ENCODE measurements at places on chromosomes 7 and 10. TPM values are rescaled to one million over a fixed set of nuclear protein-coding genes. Genes with fewer than 3 reads are reported as not detected.
A peak's percentile ranks its signal among the peaks of the same experiment; 100 is the strongest.

The SORCS1 gene
- total RNA-seq, result 2.9 TPM

The TMEM120A gene
- total RNA-seq, result 52.0 TPM

The C10orf143 gene
- 6.6 TPM for total RNA-seq

The GPR26 gene
- not detected for total RNA-seq

The PRSS37 gene
- total RNA-seq, result not detected

The ASB4 gene
- total RNA-seq, result 0.29 TPM

The ASB10 gene
- total RNA-seq, result not detected

The HYCC1 gene
- 43.8 TPM for total RNA-seq

The ERVW-1 gene
- not detected for total RNA-seq

The SAMD8 gene
- total RNA-seq, result 41.3 TPM

The ATE1 gene
- total RNA-seq, result 25.0 TPM

The NAPEPLD gene
- total RNA-seq, result 12.1 TPM

The NCAPG2 gene
- total RNA-seq, result 9.8 TPM

GRCh38 chr7:130276796-130277762 lies 10.4 kb downstream of the CPA2 start:
- DNase-seq, result no peak

DNA sequence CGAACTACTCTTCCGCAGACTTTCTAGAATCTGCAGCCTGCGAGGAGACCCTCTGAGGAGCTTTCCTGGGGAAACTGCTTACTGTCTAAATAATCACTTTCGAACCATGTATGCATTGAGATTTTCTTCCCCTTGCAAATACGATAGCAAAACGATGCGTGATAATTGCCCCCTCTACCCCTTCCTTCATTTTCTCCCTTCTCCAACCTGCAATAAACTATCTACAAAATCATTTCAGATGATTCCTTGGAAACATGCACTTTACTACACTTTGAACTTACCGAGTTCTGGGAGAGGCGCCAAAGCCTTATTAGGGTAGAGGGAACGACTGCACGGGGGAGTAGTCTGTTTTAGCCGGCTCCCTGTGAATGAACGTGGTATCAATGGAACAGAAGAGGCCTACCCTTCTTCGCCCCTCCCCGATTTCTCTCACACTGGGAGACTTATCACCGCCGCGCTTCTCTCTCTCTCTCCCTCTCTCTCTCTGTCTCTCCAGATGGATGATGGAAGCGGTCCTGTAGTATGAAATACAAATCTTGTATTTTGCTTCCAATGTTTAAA lies at the start of gene FGFBP3:
TSS of gene FGFBP3 (minus strand) at position 370 of the 561 bp plus-strand sequence. CDS start 517 bp downstream, outside the sequence.
- no peak for DNase-seq

GRCh38 chr7:82624337-82624736 lies 180.8 kb upstream of the CACNA2D1 start:
- no peak for DNase-seq

DNA sequence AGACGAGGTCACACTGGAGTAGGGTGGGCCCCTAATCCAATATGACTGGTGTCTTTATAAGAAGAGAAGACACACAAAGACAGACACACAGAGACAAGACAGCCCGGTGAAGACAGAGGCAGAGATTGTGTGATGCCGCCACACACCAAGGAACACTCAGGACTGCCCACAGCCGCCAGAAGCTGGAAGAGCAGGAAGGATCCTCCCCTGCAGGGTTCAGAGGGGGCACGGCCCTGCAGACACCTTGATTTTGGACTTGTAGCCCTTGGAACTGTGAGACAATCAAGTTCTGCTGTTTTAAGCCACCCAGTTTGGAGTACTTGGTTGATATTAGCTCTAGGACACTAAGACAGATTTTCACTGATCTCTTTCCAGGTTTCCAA lies 72.1 kb upstream of the NANOS1 start:
- DNase-seq, result no peak

GRCh38 chr10:23253780-23254179 lies 61.7 kb downstream of the PTF1A start:
- DNase-seq, result no peak

GRCh38 chr7:89666136-89666835 lies 488.0 kb upstream of the STEAP1 start:
- DNase-seq, result no peak

GRCh38 chr7:38306171-38306570 lies 32.7 kb upstream of the TARP start:
- DNase-seq, result no peak

DNA sequence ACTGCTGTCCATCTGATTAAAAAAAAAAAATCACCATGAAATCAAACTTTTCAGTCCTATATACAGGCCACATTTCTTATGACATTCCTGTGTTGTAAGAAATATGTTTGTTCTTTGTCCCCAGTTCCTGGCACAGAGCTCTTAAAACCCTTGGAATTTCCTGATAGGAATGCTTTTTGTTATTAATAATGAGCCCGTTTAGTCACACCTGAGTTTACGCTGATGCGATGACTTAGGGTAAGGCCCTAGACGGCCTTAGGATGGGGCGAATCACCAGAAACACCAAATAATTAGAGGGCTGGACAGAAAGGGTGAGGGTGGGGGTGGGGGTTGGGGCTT lies 17.5 kb downstream of the TSPAN15 start:
- DNase-seq, result no peak

- DNase-seq, result no peak
Measured at GRCh38 chr10:32939296-32940111, 18.5 kb downstream of the ITGB1 start.

- no peak for DNase-seq
Measured at GRCh38 chr7:155412416-155413253, 45.3 kb upstream of the EN2 start.

DNA sequence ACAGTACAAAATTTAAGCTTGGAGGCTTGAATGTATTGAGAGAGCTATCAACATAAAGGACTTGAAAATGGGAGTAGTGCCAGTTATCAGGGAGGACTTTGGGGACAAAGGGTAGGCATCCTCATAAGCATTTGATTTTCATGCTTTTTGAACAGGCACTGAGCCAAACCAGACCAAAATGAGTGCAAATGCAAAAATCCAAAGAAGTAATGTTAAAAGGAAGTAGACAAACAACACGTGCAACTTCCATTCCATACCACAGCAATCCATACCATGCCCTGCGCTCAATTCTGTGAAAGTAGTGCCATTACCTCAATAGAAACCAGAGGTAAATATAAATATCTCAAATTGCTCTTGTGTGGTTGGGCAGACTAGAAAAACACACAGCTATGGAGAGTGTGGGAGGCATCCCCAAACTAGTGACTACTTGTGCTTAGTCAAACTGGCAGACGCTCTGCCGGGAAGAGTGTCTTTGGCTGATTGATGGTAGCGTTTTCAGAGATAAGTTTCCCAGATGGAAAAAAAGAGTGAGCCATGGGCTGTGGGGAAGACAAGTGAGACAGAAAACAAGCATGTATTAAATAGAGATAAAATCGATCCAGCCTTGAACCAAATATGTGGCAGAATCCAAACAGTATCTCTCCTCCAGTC lies 161.5 kb downstream of the CREB5 start:
- DNase-seq, result no peak

DNA sequence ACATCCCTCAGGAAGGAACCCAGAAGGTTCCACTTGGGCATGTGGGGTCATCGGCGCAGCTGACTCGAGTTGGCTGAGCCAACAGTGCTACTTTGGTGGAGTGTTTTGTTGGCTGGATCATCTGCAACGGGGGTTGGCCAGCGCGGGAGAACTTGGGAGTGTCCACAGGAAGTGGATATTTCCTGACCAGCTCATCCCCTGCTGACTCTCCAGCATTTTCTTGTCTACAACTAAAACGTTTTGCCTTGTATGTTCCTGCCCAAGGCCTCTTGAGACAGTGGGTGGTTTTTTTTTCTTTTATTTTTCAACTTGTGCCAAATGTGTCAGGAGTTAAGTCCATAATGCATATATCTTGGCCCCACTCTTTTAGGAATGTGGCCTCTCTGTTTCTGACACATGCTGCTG lies 208.6 kb downstream of the ZNF365 start:
- peak; percentile 37 for DNase-seq

DNA sequence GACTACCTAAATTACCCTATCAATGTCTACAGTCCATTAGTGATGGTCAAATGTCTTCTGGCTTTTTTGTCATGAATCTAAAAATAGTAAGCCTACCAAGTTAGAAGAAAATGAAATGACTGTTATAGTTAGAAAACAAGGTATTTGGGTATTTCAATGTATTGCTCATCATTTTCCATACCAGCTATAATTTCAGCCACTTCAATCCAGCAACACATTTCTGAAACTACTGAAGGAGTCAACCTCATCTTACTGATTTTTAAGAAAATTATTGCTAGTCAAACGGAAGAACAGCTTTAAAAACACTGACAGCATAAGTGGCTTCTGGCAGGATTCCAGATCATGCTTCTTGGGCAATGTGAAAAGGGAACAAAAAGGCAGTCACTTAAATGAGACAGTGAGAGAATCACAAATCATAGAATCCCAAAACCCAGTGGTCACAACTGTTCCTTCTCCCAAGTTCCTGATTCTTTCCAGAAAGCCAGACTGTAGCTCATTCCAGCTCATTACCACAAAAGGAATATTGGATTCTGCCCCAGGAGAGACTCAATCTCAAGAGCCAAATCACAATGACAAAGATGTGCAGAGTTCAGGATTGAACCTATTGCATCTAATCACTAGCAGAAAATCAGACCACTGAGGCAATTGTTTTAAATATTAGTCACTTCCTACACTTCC lies 61.2 kb upstream of the LRRN3 start:
- DNase-seq, result no peak

DNA sequence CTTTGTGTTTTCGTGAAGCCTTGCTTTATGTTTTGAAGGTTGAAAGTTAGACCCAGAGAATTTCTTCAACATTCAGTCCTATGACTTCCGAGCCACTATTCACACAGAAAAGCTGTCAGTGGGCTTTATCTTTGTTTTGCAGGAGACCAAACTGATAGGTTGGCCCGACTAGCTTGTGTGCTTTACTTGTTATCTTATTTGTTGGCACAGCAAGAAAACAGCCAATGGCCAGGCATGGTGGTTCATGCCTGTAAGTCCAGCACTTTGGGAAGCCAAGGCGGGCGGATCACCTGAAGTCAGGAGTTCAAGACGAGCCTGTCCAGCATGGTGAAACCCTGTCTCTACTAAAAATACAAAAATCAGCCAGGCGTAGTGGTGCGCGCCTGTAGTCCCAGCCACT lies 16.0 kb upstream of the GDI2 start:
- no peak for DNase-seq

DNA sequence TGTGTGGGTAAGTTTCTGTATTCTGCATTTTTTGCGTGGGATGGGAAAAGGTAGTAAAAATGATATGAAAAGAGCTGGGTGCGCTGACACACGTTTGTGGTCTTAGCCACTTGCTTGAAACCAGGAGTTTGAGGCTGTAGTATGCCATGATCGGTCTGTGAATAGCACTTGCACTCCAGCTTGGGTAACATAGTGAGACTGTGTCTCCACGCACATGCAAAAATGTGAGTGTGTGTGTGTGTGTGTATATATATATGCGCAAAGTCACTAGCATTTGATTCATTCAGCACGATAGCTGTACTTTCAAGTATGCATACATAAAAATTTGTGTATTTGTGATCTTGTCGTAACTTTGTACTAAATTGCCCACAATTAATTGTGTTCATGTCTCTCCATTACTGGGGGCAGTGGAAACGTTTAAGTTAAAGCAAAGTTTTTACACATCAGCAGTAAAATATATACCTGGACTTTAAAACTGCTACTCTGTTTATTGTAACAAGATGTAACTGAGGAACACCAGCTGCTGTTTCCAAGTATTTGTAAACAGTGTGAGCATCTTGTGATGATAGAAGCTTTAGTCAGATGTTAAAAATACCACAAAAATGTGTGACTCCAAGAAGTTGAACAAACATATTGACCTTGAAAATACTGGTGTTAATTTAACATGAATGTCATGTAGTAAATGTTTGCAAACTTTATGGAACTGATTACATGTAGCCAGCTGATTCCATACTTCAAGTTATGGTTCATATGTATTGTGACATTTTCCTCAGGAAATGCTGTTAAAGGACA lies 1.6 kb downstream of the ZRANB1 start:
- DNase-seq, result no peak

- no peak for DNase-seq
Measured at GRCh38 chr10:17640331-17640816, 3.6 kb upstream of the STAM start.

DNA sequence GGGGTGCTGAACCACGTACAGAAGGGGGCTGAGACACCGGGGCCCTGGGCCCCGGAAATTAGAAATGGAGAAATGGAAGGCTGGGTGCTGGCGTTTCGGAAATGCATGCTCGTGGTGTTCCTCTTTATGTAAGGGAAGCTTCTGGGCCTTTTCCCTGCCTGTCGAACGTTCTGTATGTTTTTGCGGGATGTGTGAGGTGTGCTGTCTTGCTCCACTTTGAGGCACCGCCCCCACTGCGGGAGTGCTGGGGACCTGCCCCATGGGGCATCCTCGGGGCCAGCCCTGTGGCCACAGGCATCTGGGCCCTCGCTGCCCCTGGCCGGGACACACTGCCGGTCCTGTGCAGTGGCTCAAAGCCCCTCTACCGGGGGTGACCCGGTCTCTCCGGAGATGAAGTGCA lies 1.7 kb upstream of the VENTX start:
- no peak for DNase-seq

DNA sequence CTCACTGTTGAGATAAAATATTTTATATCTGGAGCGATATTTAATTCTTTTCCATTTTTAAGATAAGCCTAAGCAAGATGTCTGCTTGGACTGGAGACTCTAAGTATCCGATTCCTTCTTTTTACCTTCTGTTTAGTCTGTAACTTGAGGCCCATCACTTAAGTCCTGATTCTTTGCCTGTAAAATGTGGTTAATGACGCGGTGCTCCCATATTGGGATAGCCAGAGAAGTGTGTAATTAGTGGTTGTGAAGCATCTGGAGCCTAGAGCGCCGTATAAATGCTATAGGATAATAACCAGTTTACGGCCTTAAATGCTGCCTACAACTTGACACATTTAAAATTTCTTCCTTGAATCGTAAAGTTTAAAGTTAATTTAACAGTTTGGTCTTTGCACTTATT lies 132.9 kb downstream of the CHN2 start:
- no peak for DNase-seq

DNA sequence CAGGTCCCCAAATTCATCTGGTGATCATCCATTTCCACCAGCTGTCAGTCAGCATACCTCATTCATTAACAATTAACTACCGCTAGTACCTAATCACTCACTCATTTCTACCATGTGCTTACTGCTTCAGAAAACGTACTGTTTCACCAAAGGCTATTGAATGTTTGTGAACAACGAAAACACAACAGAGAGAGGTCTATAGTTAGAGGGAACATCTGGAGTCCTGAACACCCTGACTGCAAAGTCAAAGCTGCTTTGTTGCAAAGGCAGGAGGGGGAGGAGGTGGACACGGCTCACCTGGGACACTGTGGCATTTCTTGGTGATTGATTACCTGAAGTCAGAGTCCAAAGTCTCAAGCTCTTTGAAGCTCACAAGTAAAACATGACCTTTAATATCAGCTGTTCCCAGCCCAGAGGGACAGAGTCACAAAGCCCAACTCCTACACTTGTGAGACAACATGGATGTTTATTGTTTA lies 342.3 kb upstream of the ADARB2 start:
- DNase-seq, result no peak

- DNase-seq, result no peak
Measured at GRCh38 chr10:58775960-58776567, 263.4 kb downstream of the BICC1 start.

- no peak for DNase-seq
Measured at GRCh38 chr7:35648367-35648766, 46.6 kb downstream of the HERPUD2 start.

- DNase-seq, result no peak
Measured at GRCh38 chr10:62900829-62901571, 84.8 kb upstream of the EGR2 start.
